Articular chondrocyte of knee joint (primary cell): ENCODE measurements at places on chromosomes 7 and 10. TPM values are rescaled to one million over a fixed set of nuclear protein-coding genes. Genes with fewer than 3 reads are reported as not detected.

The BEND7 gene
- total RNA-seq: 11.9 and 12.0 TPM in 2 replicates

The TBXAS1 gene
- 0.65 and 1.7 TPM in 2 replicates for total RNA-seq

The ADAP1 gene
- 2.3 and 2.4 TPM in 2 replicates for total RNA-seq

The CHST15 gene
- total RNA-seq: 43.9 and 73.6 TPM in 2 replicates

The CYP26C1 gene
- 0.11 and 0.26 TPM in 2 replicates for total RNA-seq

The ZSWIM8 gene
- 50.2 and 60.4 TPM in 2 replicates for total RNA-seq

The TNRC18 gene
- 64.2 and 80.9 TPM in 2 replicates for total RNA-seq

The COL26A1 gene
- 0.13 and 0.22 TPM in 2 replicates for total RNA-seq

The FAS gene
- 33.8 and 51.1 TPM in 2 replicates for total RNA-seq

The CYP2C19 gene
- 0.11 TPM in 1 of 2 replicates, not detected in the other for total RNA-seq
